Endothelial cell of umbilical vein (primary cell): ENCODE measurements at places on chromosomes 16 and 17. TPM values are rescaled to one million over a fixed set of nuclear protein-coding genes. Genes with fewer than 3 reads are reported as not detected.

TANC2 gene
- 7.4 and 7.9 TPM in 2 replicates for polyA plus RNA-seq

WSCD1 gene
- 21.5 and 26.4 TPM in 2 replicates for polyA plus RNA-seq

MYH2 gene
- polyA plus RNA-seq, result not detected in 2 replicates

PSME3 gene
- polyA plus RNA-seq, result 94.7 and 98.4 TPM in 2 replicates

CTF1 gene
- polyA plus RNA-seq, result 4.3 and 4.7 TPM in 2 replicates

OSGIN1 gene
- polyA plus RNA-seq, result 9.2 and 11.5 TPM in 2 replicates

ATP2A1 gene
- polyA plus RNA-seq, result 1.2 TPM in 2 replicates

CD300LF gene
- polyA plus RNA-seq, result not detected in 2 replicates

GAS7 gene
- polyA plus RNA-seq, result not detected in 2 replicates

TEKT3 gene
- polyA plus RNA-seq, result 0.28 and 0.75 TPM in 2 replicates

KCNJ16 gene
- polyA plus RNA-seq, result 0.07 and 0.08 TPM in 2 replicates

RAMP2 gene
- polyA plus RNA-seq, result 192 and 262 TPM in 2 replicates

TPSD1 gene
- polyA plus RNA-seq, result not detected in 2 replicates

MYO18A gene
- 3.9 and 4.5 TPM in 2 replicates for polyA plus RNA-seq

PRSS8 gene
- polyA plus RNA-seq, result 0.11 and 0.12 TPM in 2 replicates

TMEM238L gene
- polyA plus RNA-seq, result not detected in 2 replicates

NPIPA7 gene
- polyA plus RNA-seq, result 27.3 and 29.3 TPM in 2 replicates

GGA3 gene
- 41.2 and 41.6 TPM in 2 replicates for polyA plus RNA-seq

TBC1D3H gene
- not detected in 2 replicates for polyA plus RNA-seq

DNA sequence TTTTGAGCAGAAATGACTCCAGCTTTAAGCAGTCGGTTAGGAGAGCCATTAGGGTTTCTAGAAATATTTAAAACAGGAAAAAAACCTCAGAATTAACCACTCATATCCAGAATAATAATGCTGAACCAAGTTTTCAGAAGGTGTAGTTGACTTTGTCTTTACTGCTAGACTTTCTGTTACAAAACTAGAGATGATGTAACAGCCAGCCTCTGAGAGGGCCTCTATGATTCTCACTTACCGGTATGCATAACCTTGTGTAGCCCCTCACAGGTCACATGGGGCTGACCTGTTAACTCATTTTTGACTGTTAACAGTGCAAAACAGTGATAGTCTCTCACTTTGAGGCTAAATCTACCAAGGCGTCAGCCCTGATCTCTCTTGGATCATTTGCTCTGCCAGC is 74.3 kb downstream of the TEX14 start:
- DNase-seq, result no peak

DNA sequence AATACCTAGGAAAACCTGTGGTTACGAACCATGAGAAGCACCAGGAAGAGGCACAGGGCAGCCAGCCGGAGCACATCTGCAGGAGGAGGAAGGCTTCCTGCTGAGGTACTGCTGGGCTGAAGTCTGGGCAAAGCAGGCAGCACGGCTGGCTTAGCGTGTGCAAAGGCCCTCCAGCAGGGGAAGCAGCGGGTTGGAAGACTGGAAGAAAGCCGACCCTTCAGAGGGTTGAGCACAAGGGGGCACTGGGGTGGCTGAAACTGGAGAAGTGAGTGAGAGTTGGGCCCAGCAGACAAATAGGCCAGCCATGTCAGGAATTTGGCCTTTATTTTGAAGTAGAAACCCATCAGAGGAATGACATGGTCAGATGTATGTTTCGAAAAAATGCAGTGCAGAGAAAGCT is 12.1 kb upstream of the HSD3B7 start:
- DNase-seq, result no peak

- no peak for DNase-seq
Measured at GRCh38 chr16:17447101-17447569, 23.6 kb downstream of the XYLT1 start.

DNA sequence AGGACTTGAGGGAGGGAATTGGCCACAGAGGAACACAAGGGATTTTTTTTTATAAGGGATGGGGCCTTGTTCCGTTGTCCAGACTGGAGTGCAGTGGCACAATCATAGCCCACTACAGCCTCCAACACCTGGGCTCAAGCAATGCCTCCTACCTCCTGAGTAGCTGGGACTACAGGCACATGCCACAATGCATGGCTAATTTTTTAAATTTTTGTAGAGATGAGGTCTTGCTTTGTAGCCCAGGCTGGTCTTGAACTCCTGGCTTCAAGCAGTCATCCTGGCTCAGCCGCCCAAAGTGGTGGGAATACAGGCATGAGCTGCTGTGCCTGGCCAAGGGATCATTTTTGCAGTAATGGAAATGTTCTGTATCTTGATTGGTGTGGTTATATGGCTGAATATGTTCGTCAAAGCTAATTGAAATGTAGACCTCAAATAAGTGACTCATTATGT is 56.9 kb downstream of the VMP1 start:
- DNase-seq, result no peak

DNA sequence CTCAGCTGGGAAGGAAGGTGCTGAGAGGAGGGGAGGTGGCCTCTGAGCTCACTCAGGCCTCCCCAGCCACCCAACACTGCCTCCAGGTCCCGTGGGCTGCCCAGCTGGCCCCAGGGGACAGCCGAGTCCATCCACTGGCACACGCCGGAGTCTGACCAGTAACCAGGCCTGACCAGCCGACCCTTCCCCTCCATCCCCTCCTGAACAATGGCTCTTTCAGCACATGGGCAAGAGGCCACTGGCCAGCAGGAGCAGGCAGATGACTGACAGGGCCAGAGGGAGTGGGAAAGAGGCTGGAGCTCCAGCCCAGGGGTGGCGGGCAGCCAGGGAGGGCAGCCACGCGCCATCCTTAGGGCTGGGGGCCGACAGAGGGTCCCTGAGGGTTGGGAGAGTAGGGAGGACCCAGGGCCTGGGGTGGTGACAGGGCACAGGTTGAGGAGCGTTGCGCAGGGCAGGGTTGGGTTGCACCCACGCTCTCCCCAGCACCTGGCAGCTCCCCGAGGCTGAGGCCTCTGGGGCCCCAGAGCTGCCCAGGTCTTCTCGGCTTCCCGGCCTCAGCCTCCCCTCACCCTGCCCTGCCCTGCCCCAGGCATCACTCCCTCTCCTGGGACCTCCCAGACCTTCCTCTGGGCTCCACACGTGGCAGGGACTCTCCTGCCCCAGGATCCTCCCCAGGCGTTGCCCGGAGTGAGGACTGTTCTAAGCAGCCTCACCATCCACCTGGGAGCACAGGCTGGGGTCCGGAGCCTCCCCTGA is 20.2 kb upstream of the SLC38A10 start:
- DNase-seq, result no peak

GRCh38 chr16:82639263-82639662 is 12.5 kb downstream of the CDH13 start:
- DNase-seq, result no peak

DNA sequence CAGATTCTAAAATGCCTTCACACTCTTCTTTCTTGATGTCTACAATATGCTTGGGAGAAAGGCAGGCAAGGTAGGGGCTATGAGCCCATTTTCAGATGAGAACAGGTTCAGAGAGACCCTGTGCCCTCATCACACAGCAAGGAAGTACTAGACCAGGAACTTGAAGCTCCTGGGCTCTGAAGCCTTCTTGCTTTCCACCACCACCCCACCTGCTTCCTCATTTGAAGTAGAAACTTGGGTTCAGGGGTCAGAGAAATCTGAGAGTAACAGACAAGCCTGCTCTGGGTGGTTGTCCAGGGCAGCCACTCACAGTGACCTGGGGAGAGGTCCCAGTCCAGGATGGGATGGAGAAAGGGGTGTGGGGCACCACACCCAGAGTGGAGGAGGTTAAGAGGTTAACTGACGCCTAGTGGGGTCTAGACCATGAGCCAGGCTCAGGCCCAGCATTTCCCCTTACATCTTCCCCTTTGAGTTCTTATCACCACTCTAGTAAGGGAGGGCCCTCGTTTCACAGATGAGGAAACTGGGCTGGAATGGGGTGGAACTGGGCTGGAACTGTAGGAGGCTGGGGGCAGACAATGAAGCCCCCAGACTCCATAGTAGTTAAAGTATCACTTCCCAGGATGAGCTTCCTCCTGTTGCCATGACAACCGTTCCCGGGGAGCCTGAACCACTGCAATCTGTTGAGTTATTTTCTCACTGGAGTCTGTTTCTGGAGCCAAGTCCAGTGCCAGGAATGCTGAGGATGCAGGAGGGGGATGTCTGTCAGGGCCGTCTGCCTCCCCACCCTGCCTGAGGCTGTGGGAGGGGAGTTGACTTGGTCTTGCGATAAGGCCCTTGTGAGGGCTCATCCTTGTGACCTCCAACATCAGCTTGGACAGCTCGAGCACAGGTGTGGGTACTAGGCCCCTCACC is 16.2 kb upstream of the PHF12 start:
- no peak for DNase-seq

DNA sequence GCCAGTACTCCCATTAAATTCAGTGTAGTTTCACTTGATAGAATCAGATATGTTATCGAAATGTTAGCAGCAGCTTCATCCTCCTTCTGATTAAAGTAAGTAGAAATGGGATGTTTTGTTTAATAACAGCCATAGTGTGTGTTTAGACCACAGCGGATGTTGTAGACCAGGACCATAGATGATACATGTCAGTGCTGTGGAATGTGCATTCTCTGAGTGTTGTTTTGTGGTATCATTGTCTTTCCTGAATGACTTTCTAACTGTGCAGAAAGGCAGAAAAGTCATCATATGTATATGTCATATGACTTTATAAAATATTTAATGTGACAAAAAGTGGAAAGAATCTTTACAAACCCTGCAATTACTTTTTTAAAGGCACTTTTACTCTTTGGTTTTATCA is 55.6 kb downstream of the CYLD start:
- no peak for DNase-seq

DNA sequence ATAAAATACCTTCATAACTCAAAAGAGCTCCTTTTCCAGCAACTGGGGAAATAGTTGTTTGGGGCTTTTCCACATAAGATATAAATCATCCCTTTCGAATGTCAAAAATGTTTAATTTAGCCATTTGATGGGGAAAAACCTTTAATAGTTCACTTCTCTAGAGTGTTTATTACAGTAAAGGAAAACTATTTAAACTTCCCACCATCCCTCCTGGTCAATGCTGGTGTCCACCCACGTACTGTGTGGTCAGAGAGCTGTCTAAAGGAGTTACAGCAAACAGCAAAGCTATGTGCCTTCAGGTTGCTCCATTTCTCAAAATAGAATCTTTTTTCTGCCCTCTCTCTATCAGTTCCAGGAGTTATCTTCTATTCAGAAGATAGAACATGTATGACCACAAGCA is 33.5 kb downstream of the KANSL1 start:
- no peak for DNase-seq

- peak; percentile 12 for DNase-seq
Measured at GRCh38 chr17:43599835-43600234, 53.7 kb upstream of the ETV4 start.

DNA sequence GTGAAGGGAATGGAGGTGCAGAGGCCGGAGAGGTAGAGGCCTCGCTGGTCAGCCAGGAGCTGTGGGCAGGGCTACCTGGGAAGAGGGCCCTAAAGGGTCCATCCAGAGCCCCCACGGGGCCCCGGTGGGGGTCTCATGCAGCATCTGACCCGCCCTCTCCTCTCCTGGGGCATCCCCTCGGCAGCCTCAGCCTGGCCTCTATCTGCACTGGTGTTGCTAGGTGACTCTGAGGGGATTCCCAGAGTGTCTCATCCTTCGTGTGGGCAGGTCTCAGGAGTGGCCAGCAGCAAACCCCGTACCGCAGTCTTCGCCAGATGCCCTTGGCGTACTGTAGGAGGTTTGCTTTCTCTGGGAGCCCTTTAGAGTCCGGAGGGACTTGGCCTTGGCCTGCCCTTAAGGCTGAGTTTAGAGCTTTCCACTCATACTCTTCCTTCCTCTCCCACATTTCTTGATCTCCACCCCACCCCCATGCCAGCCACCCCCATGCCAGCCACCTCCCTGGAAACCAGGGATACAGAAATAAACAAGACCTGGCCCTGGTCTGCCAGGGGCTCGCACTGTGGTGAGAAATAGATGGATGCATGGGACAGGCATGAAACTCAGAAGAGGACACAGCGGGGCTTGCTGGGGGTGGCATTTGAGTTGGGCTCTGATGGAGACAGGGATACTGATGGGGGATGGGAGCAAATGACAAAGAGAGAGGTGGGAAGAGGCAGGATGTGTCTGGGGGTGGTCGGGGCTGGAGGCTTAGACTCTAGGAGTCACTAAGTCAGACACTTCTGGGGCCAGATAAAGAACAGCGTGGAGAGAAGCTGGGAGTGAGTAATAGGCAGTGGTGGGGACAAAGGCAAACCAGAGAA is 9.9 kb downstream of the SLC5A10 start:
- no peak for DNase-seq

- no peak for DNase-seq
Measured at GRCh38 chr16:11163761-11164261, 92.2 kb downstream of the SOCS1 start.

- DNase-seq, result peak; percentile 43
Measured at GRCh38 chr17:74770498-74771318, 5.4 kb downstream of the NAT9 start.

- DNase-seq, result no peak
Measured at GRCh38 chr16:25716186-25716585, 24.4 kb downstream of the HS3ST4 start.

GRCh38 chr17:42814633-42815399 is 9.3 kb downstream of the BECN1 start:
- peak; percentile 63 for DNase-seq

GRCh38 chr16:72429671-72430081 is 257.7 kb upstream of the PMFBP1 start:
- no peak for DNase-seq

GRCh38 chr17:47663912-47664623 is 14.3 kb downstream of the KPNB1 start:
- peak; percentile 80 for DNase-seq

GRCh38 chr16:4303973-4304372 is 11.9 kb upstream of the GLIS2 start:
- no peak for DNase-seq

DNA sequence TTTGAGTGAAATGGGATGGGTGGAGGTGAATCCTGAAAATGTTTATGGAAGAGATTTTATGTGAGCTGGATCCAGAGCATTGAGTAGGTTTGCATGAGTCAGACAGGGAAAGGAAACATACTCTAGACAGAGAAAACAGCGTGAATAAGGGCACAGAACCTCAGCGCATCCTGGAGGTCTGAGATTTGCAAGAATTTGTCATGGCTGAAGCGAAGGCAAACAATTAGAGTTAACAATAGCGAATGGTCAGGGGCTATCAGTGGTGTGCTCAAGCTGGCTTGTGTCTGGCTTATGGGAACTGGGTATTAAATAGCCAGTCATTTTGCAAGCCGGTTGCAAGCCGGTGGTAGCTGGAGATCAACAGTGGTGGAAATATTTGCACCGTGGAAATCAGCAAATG is 36.4 kb downstream of the MAP2K6 start:
- DNase-seq, result peak; percentile 90

DNA sequence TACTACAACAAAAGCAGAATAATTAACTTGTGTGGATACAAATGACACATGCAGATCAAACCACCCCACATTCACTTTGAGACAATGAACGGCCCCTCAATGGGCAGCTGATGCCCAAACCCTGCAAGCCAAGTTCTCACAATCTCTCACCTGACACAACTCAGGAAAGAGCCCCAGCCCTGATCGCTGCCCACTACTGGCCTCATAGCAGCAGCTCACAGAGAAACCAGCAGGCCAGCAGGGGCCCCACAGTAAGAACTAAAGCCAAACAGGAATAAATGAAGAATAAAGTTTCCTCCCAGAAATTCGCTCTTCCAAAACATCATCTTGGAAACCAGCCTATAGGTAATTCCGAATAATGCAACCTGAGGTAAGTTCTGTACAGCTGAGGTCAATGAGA is 7.7 kb downstream of the AKTIP start:
- DNase-seq, result no peak
